ENCODE measurements at places on chromosomes 5 and 9. TPM values are rescaled to one million over a fixed set of nuclear protein-coding genes. Genes with fewer than 3 reads are reported as not detected.

Gene MCC
- 0.45 TPM for total RNA-seq

- no peak for DNase-seq
- no peaks in the 10 kb centered on the region for H3K36me3 ChIP-seq
- no peaks in the 10 kb centered on the region for H3K4me1 ChIP-seq
- no peak overlapping the region for H3K27ac ChIP-seq
These were observed 162.0 kb upstream of the SNX2 start for GRCh38 chr5:122612901-122613300.

DNA sequence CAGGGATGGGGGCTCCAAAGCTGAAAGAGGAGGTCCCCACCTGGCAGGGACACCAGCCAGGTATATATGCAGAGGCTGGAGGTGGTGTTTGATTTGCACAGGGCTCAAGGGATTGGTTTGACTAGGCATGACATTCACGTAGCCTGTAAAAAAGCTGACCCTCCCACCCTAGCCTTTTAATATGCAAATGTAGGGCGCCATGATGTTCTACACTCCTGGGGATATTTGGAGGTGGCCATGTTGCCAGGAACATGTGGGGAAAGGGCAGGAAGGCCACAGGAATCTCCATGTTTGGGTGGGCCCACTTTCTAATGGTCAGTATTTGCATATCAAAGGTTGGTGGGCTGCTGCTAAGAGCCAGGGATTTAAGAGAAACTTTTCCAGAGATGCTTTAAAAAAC is 12.0 kb upstream of the THG1L start:
- H3K4me1 ChIP-seq, result peaks cover 21% of the 10 kb centered on the region
- no peak for DNase-seq
- H3K27me3 ChIP-seq, result peaks cover 6% of the 10 kb centered on the region
- no peak overlapping the region for H3K27ac ChIP-seq
- H3K36me3 ChIP-seq, result no peaks in the 10 kb centered on the region

DNA sequence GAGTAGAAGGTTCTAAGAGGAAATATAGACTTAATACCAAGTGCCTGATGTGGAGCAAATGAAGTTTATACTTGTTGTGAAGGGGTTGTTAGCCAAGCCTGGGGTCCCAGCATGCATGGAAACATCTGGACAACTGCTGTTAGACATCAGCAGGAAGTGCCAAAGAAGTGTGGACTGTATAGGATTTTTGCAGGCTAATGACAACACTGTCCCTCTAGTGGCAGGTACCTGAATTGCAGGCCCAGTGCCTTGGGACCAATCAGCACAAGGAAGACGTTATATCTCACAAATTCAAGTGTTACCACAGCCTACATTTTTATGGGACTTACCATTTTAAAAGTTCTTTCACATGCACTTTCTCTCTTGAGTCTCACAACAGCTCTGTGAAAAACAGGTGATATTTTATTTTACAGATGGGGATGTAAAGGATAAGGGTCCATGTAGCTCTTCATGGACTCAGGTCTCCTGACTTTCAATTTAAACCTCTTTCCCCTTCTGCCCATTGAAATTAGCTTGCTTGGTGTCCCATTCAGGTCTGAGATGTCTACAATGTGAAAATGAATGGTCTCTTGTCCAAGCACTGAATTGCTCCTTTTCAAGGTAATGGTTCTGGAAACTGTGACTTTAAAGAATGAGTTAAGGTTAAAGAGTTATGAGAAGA is 89.0 kb upstream of the MAP1B start:
- no peaks in the 10 kb centered on the region for H3K4me1 ChIP-seq
- peak; percentile 65 for DNase-seq
- no peak overlapping the region for H3K4me3 ChIP-seq
- H3K27ac ChIP-seq, result no peak overlapping the region
- peaks cover 6% of the 10 kb centered on the region for H3K36me3 ChIP-seq

DNA sequence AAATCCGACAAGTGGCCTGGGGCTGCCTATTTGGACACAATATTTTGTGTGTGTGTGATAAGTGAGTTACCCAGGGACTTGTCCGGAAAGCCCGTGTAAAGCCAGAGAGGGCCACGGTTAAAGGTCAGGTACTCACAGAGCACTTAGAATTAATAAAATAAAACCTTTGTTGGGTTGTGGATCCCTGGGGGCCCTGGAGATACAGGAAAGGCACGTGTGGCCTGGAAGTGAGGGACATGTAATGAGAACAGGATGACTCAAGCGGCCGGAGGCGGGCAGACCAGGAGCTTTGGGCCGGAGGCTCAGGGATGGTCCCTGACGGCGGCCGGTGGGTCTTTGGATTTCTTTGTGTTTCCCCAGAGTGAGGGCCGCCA is 1.0 kb downstream of the DMRT2 start:
- peaks cover 14% of the 10 kb centered on the region for H3K36me3 ChIP-seq
- no peak overlapping the region for H3K27ac ChIP-seq
- DNase-seq, result no peak

Gene NRG2
- total RNA-seq, result not detected

GRCh38 chr5:151584057-151584937 is 6.8 kb downstream of the FAT2 start:
- no peaks in the 10 kb centered on the region for H3K36me3 ChIP-seq
- H3K27ac ChIP-seq, result no peak overlapping the region
- H3K4me1 ChIP-seq, result no peaks in the 10 kb centered on the region
- peaks cover 2% of the 10 kb centered on the region for H3K27me3 ChIP-seq
- no peak overlapping the region for H3K4me3 ChIP-seq
